ENCODE measurements at places on chromosomes 5 and 9.

DNA sequence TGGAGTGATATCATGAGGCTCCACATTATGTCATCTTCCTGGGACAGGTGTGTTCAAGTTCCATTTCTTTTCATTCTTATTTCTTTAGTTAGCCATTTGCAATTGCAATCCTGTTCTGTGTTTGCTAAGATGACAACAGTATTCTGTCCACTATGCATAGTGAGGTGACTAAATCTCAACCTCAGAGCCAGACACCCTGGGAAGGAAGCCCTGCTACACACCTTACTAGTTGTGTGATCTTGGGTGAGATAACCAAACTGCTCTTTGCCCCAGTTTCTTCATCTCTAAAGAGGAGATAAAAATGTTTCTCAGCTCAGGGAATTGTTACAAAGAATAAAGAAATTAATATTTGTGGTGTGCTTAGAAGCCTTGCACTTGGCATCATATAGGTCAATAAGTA, 215.1 kb upstream of the RPS23 start:
- DNase-seq = no peak

DNA sequence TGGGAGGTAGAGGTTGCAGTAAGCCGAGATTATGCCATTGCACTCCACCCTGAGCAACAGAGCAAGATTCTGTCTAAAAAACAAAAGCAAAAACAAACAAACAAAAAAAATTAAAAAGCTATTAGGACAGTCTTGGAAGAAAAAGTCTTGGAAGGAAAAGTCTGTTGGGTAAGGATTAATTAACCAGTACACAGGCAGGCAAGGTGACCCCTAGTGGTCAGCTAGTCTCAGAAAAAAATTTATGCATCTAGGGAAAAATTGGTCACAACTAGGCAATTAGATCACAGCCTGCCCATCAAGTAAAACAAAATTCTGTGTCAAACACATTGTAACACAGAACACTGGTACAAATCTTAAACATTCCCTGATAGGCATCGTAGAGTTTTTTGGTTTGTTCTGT, 6.7 kb upstream of the ANKRD18B start:
- peak; percentile 33 for DNase-seq

GRCh38 chr5:168186289-168187074, 105.0 kb upstream of the WWC1 start:
- DNase-seq = no peak

DNA sequence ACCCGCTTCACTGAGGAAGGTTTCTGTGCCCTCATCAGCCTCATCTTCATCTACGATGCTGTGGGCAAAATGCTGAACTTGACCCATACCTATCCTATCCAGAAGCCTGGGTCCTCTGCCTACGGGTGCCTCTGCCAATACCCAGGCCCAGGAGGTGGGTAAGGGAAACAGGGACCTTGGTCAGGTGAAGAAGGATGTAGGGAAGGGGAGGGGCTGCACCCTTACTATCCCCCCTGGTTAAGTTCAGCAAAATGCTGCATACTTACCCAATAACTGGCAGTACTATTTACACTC, 4.4 kb downstream of the SLC4A9 start:
- DNase-seq = no peak

- no peak for DNase-seq
These were observed 165.2 kb upstream of the MSX2 start for GRCh38 chr5:174559141-174559540.

DNA sequence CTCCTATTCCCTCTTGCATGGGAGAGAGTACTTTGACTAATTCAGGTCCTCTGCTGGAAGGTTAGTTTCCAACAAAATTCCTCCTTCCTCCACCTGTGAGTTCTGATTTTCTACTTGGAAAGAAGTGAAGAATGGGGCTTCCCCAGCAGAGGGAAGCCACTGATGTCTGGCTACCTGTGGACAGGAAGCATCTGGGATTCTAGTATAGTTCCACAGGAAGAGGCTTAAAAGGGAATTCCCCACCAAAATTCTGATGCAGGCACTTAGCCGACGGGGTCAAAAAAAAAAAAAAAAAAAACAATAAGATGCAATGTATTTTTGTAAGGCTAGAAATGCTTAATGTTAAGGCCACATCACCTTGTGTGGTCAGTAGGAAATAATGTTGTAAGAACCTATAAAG, 33.4 kb downstream of the PCDHGC5 start:
- DNase-seq = no peak
